NAMALWA (cell line): ENCODE measurements at places on chromosomes 5 and 9.

DNA sequence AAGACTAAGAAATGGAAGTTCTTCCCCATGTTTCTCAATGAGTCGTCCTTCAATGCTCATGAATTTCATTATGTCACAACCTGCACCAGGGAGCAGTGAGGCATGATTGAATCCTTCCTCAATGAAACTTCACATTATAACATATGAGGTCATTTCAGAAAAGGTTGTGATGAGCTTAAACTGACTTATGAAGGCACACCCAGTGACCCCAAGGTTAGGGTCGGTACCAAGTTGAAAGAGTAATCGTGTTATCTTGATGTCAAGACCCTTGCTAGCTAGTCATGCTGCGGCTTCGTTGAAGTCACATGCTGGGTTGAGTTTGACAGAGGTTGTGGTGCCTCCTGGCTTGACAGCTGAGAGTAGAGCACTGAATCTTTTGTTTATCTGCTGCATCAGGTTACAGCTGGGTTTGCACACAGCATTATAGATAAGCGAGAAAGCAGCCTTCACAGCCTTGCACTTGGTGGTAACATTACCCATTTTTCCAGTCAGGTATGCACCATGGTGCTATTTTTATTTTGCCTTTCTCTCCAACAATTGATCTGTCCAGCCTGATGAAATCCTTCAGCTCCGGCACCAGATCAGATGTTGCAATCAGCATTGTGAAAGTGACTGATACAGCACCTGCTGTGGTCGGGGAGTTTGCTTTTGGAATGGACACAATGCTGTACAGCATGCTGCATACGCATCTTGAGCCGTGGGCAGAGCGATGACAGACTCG, 133.2 kb downstream of the ERCC6L2 start:
- no peak for DNase-seq

- no peak for DNase-seq
Measured at GRCh38 chr9:70493029-70493428, 78.6 kb upstream of the KLF9 start.

DNA sequence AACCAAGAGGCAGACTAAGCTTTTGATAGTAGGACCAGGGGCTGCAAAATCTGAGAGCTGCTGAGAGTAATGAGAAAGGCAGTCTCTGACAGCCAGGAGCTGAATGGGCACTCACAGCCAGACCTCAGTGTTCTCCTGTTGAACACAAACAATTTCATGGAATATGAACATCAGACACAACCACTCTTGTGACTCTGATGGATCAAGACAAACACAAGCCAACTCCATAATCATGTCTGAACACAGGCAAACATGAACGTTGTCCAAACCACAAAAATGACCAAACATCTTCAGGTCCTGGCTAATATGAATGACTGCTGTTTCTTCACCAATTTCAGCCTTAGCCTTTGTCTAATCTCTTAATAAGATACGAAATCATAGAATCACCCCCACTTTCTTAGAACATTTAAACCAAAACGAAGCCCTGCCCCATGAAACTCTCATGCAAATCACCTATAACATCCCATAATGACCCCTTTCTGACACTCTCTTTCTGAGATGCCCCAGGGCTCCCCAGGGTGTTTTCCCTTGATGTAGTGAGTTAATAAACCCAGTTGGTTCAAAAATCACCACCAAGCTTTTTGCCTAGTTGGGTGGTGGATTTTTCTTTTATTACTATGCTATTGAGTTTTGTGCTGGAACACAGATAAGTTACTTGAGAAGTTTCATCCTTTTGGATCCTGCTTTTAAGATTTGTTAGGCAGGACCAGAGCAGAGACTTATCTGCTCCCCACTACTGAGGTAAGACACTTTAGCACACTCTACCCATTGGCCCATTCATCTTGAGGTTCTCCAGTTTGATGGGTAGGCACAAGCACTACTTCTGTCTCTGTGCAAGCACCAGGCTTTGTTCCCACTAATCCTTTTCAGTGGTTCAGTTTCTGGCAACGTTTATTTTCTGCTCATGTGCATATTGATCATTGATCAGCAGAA, 5.9 kb upstream of the ERAP2 start:
- peak; percentile 46 for DNase-seq

DNA sequence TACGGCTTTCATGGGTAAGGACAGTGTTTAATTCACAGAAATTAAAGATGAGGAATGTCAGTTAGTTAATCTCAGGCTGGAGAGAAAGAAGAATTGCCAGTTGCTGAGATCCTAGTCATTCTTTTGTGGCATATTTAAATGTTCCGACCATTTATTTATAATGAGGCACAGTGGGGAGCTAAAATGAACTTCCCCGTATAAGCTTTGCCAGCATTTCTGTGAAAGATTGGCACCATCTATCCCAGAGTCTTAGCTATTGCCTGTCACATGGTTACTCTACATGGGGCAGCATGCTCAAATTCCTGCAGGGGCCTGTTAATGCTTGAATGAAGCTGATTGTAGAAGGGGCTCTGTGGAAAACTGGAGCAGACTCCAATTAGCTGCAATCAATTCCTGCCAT, 314.1 kb downstream of the PRELID2 start:
- DNase-seq: no peak
